Mesenteric fat pad (tissue), 1 donor: ENCODE measurements at places on chromosomes 1 and 21. TPM values are rescaled to one million over a fixed set of nuclear protein-coding genes. Genes with fewer than 3 reads are reported as not detected.

Gene KIAA0040
- total RNA-seq = 69.7 TPM

Gene MX1
- 60.3 TPM for total RNA-seq

Gene C4BPB
- 2.6 TPM for total RNA-seq

Gene LORICRIN
- total RNA-seq = not detected

Gene HES3
- not detected for total RNA-seq
